Fibroblast of gingiva (primary cell): ENCODE measurements at places on chromosomes 11 and 22.

- DNase-seq: no peak
Measured at GRCh38 chr22:49349841-49350381, 477.8 kb downstream of the BRD1 start.

GRCh38 chr11:13772223-13773046 lies 104.0 kb downstream of the FAR1 start:
- peak; percentile 49 for DNase-seq

DNA sequence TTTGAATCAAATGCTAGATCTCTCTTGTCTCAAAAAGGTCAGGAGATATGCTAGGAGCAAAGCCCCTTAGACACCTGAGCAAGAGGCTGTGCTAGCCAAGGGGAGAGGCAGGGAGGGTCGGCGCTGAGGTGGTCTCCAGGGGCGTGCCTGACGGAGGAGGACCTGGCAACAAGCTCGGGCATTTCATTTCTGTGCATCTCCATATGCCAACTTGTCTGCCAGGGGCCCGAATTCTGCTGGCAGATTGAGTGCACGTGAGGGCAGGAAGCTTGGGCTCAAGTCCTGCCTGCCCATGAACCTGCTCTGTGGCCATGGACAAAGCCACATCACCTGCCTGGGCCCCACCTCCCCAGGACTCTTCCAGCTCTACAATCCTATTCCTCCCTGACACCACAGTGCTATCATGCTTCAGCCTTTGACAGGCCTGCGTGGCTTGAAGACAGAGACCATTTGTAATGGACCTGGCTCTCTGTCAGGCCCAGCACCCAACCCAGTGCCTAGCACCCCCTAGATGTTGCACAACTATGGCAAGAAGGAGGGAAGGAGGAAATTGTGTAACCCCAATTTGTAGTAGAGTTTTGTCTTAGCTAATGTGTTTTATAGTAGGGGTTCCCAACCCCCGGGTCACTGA lies 16.3 kb upstream of the VSIG10L2 start:
- no peak for DNase-seq

GRCh38 chr11:35197292-35197691 lies 58.3 kb downstream of the CD44 start:
- DNase-seq: no peak

- DNase-seq: no peak
Measured at GRCh38 chr11:115193914-115194801, 310.1 kb downstream of the CADM1 start.

DNA sequence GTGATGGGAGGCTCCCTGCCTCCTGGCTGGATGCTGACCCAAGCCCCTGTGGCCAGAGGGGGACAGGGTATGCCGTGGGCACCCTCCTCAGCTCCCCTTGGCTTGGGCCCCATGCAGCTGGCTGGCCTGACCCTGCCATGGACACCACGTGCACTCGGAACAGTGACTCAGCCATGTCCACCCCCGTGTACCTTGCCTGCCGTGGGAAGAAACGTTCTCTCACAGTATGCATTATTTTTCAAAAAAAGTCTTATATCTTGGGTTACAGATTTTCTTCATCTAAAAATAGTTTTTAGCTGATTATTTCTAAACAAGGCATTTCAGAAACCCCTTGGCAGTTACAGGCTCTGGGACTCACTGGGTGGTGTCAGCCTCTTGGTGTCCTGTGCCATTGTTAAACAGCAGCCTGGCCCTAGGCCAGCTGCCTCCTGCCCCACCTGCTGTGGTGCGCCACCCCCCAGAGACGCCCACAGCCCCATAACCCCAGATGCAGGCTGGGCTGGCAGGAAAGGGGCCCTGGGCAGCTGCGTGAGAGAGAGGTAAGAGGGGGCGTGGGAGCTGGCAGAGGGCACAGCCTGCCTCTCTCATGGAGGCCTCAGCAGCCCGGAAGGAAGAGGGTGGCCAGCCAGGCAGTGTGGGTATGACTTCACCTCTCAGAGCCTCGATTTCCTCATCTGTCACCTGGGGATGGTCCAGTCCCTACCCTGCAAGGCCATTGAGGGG lies 99.8 kb downstream of the MORC2 start:
- DNase-seq: no peak

- no peak for DNase-seq
Measured at GRCh38 chr11:5081405-5081804, 12.0 kb downstream of the OR52E1 start.

DNA sequence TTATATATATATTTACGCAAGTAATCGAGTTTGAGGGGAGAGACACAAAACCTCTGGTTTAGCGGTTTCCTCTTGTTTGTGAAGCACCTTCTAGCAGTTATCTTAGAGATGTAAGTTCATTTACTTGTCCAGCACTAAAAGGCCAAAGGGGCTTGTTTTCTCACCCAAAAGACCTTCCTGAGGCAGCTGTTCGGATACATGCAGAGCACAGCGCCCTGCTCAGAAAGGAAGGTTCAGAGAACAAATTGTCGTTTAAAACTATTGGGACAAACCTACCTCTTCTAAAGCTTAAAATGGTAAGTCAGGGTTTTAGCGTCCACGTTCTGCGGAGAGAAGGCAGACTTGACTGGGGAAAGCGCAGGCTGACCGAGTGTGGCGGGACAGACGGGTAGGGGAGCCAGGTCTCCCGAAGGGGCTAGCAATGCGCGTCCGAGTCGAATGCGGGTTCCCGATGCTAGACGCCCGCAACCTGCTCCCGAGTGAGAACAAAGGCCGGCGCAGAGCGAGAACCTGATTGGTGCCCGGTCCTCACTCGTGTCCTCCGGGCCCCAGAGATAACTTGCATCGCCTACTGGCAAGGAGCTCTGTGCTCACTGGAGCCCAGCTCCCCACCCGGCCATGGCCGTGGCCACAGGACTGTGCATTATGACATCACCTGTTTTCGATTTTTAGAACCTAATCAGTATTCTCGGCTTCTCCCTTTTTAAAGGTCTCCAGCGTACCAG lies 1.0 kb upstream of the SESN3 start:
- DNase-seq: peak; percentile 34

DNA sequence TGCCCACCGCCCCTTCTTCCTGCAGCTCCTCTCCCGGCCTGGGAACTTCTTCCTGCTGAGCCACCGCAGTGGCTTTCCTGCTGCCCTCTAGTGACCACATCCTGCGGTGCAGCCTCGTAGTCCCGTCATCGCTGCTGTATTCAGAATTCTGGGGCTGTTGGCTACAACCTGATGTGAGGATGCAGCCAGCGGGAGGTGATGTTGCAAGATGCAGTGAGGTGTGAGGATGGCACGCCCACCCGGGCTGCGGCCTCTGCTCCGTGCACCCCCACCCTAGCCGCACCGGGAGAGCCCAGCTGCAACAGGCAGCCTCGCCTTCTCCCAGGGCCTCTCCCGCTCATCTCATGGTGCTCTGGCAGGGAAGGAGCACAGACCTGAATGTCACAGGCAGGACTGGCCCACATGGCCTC lies 10.1 kb downstream of the CHST1 start:
- DNase-seq: peak; percentile 36

DNA sequence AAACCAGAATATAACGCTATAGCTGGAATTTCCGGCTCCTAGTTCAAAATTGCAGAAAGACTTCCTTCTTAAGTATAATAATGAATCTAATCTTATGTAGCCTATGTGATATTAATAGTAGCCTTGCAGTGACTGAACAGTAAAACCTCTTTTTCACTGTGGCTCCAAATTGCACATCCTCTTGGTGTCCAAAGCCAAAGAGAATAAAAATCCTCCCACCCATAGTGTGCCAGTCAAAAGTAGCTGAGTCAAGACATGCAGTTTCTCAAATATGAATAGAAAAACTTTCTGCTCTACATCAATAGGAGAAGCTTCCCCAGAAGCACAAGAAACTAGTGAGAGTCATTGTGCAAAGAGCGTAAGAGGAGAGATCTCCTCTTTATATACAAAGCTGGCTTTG lies 76.0 kb upstream of the PICALM start:
- no peak for DNase-seq

DNA sequence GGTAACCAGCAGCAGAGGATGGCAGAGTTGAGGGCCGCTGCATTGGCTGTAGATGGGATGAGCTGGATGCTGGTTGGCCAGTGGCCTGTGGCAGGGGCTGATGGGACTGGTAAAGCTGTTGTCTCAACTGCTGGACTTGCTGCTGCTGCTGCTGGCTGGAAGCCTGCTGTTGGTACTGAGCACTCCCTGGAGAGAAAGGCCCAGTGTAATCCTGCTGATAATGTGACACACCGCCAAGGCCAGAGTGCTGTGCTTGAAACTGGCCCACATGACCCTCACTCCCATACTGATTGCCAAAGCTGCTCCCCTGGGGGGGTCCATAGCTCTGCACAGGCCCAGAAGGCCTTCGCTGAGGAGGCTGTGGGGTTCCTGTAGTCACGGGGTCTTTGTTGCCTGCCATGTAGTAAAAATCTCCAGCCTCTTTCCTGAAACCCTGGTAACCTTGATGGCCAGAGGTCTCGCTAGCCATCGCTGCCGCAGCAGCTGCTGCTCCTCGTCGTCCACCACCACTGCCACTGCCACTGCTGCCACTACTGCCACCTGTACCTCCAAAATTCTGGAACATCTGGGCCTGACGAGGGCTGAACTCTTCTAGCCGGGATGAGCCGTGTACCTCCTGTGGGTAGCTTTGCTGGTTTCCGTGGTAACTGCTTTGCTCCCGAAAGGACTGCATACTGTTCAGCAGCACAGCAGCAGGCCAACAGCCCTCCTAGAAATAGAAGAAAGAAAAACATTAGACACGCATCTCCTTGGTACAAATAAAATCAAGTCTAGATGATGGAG lies 55.6 kb downstream of the TCF20 start:
- DNase-seq: peak; percentile 7

GRCh38 chr22:46260038-46260437 lies 3.1 kb downstream of the PKDREJ start:
- DNase-seq: no peak

- no peak for DNase-seq
Measured at GRCh38 chr11:100119176-100119575, 567.9 kb upstream of the ARHGAP42 start.

DNA sequence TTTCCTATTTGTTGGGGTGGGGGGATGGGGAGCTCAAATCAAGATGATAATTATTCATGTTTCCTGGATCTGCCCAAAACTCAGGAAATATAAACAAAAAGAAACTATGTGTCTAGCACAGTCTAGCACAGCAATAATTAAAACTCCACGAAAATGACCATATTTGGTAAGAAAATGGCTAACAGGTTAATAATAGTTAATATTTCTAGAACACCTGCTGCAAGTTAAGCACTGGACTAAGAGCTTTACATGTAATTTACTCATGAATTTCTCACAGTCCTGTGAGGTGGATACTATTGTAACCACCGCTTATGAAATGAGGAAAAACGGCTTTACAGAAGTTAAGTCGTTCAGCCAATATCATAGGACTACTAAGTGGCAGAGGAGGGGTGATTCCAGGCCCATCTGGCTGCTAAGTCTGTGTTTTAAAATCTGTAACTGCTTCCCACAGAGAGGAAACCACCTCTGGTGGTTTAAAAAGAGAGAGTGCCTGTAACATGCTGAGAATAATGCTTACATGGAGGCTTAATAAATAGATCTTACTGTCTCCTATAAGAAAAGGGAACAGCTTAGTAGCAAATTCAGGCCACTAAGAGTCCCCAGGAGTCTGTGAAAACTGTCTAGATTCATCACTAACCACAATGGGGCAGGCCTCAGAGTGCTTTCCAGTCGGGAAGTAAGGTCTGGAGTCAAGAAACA lies 11.0 kb upstream of the AMOTL1 start:
- DNase-seq: no peak

GRCh38 chr11:121237686-121238658 lies 54.6 kb upstream of the SC5D start:
- peak; percentile 7 for DNase-seq

DNA sequence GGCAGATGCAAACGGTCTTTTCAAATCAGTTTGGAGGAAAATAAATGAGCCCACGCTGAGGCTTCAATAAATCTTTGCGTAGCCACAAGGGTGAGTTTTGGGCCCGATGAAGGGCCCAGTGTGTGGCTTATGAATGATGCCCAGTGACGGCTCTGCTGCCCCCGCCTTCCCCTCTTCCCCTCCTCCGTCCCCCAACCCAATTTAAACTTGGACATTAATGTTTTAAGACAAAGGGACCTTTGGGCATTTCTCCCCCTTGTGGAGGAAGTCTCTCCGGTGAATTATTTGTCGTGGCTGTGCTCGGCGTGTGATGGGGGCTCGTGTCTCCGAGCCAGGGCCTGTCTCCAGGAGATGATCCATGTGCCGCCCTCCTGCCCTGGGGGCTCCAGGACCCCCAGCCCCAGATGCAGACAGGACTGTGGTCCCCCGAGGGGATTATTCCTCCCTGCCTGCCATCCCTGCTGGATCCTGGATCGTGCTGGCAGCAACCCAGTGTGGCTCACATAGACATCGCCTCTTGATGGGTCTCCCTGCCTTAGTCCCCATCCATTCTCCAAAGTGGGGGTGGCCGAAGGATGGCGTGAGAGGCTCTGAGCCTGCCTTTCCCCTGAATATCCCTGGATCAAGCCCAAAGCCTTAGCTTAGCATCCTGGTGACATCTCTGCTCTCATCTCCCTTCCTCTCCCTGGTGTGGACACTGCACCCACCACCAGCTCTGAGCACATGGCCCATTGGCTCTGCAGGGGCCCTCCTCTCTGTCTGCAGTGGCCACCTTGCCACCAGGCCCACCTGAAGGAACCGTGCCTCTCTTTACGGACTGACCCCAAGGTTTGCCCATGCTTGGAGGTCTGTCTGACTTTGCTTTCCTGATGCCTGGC lies 56.4 kb downstream of the SMIM38 start:
- no peak for DNase-seq

- no peak for DNase-seq
Measured at GRCh38 chr11:124897674-124898262, at the start of gene ROBO4. Gene ROBO4, minus strand, starts transcription at chr11:124897865. Its CDS starts 70 bp downstream, at chr11:124897795.

- no peak for DNase-seq
Measured at GRCh38 chr11:13053255-13053917, 44.3 kb downstream of the RASSF10 start.

DNA sequence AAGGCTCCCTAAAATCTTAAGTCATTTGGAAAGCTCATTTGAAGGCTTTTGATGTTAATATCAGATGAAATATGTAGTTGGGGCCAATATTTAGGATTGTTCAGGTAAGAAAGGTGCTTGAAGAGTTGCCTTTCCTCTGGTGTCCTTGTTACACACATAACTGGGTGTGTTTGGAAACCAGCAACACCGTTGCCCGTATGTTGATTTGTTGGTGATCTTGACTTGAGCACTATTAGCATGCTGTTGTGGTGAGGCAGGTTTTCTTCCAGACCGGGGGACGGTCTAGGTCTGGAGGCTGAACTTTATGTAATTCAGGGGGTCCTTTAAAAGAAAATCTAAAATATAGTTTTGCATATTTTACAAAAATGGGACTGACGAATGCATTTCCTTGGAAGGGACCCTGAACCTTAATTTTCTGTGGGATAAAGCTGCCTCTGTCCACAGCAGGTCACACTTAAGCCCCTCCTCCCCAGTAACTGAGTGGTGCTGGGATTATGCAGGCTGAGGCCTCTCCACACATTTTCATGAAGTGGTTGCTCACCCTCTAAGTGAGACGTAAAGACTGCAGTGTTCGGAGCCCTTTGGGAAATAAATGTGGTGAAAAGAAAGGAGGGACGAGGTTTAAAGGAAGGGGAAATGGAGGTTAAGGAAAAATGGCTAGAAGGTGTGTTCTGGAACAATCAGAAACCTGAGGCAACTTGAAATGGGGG lies 1.8 kb downstream of the YWHAH start:
- no peak for DNase-seq

- DNase-seq: peak; percentile 20
Measured at GRCh38 chr22:25362215-25362882, 142.9 kb downstream of the CRYBB2 start.

- no peak for DNase-seq
Measured at GRCh38 chr22:30305519-30305905, 16.2 kb upstream of the CASTOR1 start.
